Neural progenitor cell (in vitro differentiated cells): ENCODE measurements at places on chromosomes 6 and 20. TPM values are rescaled to one million over a fixed set of nuclear protein-coding genes. Genes with fewer than 3 reads are reported as not detected.

- DNase-seq: no peak
- no peak overlapping the region for H3K4me3 ChIP-seq
- no peaks in the 10 kb centered on the region for H3K36me3 ChIP-seq
- peaks cover 26% of the 10 kb centered on the region for H3K4me1 ChIP-seq
- no peak overlapping the region for H3K27ac ChIP-seq
- H3K27me3 ChIP-seq: no peaks in the 10 kb centered on the region
Measured at GRCh38 chr6:63817492-63818050, 182.0 kb downstream of the PHF3 start.

- H3K36me3 ChIP-seq: no peaks in the 10 kb centered on the region
- no peaks in the 10 kb centered on the region for H3K4me1 ChIP-seq
- no peak overlapping the region for H3K4me3 ChIP-seq
- no peak overlapping the region for H3K27ac ChIP-seq
- no peaks in the 10 kb centered on the region for H3K27me3 ChIP-seq
Measured at GRCh38 chr6:54655162-54655561, 191.4 kb upstream of the FAM83B start.

Gene RGS17
- 4.8 and 8.1 TPM in 2 replicates for total RNA-seq

Gene RIPOR2
- total RNA-seq: 0.26 and 1.1 TPM in 2 replicates

DNA sequence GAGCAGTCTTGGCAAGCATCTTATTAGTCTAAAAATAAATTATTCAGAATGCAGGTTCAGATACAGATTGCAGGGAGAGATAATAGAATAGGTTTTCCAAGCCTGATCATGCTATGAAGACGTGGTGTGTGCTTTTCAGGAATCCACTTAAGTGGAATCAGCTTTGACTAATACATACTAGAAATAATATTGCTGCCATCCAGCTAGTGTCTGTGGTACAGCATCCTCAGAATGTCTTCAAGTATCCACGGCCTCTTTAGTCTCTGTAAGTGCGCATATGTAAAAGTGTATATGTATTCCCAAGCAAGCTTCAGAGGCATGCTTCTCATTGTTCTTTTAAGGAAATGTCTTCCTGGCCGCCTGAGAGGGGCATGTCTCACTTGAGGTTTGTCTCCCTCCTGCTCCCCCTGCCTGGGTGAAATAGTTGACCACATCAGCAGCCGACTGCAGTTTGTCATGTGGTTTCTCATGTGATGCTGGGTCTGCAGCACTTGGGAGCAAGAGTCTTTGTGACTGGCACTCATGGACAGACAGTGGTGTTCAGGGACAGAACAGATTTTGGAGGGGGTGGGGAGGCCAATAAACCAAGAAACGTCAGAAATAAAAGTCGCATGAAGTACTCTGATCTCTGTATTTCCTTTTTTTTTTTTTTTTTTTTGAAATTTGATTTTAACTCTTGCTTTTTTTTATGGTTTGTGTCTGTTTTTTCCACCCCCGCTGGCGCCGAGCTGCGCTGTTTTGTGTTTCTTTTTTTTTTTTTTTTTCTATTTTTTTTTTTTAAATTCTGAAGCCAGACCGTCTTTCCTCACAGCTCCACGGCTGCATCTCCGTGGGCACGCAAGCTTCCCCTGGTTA, 150.8 kb downstream of the PRL start:
- H3K4me1 ChIP-seq: peaks cover 34% of the 10 kb centered on the region
- H3K36me3 ChIP-seq: no peaks in the 10 kb centered on the region
- H3K27me3 ChIP-seq: no peaks in the 10 kb centered on the region
- no peak for DNase-seq
- H3K27ac ChIP-seq: no peak overlapping the region
- H3K4me3 ChIP-seq: no peak overlapping the region
